Fibroblast of the aortic adventitia (primary cell): ENCODE measurements at places on chromosomes 16 and 17.

- peak; percentile 47 for DNase-seq
Measured at GRCh38 chr17:35588196-35588920, 1.2 kb downstream of the AP2B1 start.

- no peak for DNase-seq
Measured at GRCh38 chr17:77840513-77841165, 117.9 kb upstream of the TNRC6C start.

- peak; percentile 35 for DNase-seq
Measured at GRCh38 chr16:50747207-50747956, 5.5 kb downstream of the CYLD start.

GRCh38 chr16:2937170-2937569, 25.4 kb downstream of the FLYWCH1 start:
- DNase-seq, result no peak

GRCh38 chr16:574021-574760, 4.4 kb downstream of the PIGQ start:
- DNase-seq, result no peak

DNA sequence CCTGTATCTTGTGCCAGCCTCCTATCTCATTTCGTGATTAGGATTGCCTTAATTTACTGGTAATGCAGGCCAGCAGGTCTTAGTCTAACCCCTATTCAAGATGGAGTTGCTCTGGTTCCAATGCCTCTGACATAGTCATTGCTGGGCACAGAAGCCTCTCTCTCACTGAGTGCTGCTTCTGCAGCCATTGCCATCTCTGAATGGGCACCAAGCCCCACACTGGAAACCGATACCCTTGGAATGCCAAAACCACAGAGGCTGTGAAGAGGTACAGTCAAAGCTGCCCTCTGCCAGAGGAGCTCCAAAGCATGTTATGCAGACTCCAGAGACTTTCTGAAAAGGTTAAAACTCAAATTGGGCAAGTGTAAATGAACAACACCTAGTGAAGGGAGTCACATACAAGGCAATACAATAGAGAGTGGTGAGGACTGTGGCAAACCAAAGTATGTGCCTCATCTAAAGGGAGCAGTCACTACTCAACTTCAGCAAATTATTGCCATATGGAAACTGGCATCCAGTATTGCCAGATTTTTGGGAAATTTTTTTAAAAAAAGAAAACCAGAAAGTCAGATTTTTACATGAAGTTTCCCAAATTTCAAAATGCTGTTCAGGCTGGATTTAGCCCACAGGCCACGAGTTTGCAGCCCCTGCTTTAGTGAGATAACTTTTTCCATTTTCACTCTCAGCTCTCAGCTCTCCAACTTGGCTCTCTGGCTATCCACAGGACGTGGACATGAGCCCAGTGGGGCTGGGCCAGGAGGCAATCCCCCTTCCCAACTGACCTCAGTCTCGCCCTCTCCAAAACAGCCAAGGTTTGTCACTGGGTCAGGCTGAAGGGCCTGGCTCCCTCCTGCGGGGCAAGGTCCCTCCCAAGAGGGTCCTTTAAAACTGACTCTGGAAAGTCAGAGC, 2.1 kb upstream of the MMP2 start:
- peak; percentile 69 for DNase-seq

DNA sequence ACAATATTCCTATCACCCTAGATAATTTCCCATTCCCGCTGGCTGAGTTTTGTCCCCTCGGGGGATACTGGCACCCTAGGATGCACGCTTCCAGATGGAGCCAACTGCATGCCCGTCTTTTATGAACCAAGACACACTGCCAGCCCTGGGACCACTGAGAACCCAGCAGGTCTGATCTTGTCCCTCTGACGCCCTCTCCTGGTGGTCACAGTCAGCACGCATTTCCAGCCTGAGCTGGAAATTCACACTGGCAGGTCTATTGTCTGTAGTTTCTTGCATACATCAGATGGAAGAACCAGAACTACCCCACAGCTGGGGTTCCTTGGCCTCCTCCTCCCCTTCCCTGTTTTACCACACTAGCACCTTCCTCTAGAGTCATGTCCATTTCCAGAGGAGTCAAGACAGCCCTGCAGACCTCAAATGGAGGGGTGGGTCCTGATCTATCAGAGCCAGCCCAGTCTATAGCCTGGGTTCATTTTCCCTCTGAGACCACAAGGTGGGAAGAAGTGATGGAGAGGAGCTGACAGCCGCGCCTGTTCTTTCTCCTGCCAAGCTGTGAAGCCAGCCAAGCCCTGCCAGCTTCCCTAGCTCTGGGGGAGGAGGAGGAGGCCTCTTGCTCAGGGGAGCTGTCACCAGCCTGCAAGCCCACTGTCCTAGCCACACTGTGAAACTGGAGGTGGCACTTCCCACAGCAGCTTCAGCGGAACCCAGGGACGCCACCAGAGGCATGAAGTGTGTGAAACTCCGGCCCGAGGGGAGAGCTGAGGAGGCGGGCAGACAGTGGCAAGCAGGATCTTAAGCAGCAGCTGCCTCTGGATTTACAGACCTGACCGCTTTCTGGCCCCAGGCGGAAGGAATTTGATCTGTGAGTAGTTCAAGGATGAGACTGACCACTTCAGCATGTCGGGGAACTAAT, 29.3 kb downstream of the MXRA7 start:
- DNase-seq, result peak; percentile 78

- peak; percentile 31 for DNase-seq
Measured at GRCh38 chr16:4313563-4314531, 2.0 kb upstream of the GLIS2 start.

DNA sequence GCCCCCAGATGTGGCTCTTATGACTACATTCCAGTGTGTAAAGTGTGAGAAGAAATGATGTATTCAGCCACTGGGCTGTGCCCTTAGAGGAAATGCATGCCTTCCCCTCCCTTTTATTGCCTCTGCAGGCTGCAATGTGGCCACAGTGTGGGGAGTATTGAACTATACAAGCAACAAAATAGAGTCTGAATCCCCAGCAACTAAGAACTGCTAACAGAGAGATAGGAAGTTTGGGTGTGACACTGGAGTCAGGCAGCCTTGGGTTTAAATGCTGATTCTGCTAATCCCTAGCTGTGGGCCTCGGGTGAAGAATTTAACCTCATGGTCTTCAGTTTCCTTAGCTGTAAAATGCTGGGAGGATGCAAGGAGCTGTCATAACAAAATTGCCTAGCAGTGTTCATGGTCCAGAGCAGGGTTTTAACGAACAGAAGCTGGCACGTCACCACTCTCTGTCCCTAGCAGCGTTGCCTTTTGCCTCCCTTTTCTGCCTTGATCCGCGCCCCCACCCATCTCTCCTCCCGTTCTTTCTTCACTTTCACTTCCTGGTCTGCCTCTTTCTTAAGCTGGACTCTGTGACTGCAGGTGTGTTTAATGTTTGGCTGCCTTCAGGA, 50.3 kb downstream of the KPNA2 start:
- no peak for DNase-seq

GRCh38 chr17:38748149-38748891, at the start of gene PCGF2:
TSS of gene PCGF2 (minus strand) at chr17:38748336. CDS start at chr17:38740402, 7,934 bp downstream.
- peak; percentile 88 for DNase-seq

DNA sequence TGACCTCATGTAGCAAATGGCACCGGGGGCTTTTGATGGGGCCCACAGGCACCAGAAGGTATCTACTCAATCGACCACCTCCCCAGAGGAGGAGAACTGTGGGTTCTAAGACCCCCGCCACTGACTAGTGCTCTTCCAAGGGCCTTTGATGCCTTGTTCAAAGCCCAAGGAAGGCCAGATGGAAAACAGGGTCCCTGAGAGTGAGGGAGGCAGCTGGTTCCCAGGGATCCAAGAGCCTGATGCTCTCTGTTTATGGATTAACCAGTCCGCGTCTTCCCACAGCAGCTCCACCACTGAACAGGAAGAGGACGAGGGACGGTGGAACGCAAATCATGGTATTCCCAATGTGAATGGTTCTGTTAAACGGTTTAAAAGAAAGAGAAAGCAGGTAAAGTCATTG, 7.6 kb downstream of the PHB1 start:
- no peak for DNase-seq

GRCh38 chr16:54286366-54287130, at the start of gene IRX3:
TSS of gene IRX3 (minus strand) at chr16:54286787. CDS start at chr16:54286050, 737 bp downstream.
- peak; percentile 87 for DNase-seq
